ENCODE measurements at places on chromosomes 1 and 21.

- DNase-seq = no peak
Observed at GRCh38 chr21:25509862-25510261, 97.4 kb downstream of the MRPL39 start.

- peak; percentile 94 for DNase-seq
Observed at GRCh38 chr1:6554031-6554906, at the start of gene NOL9. TSS of gene NOL9 (minus strand) at chr1:6554513. CDS start at chr1:6554502, 11 bp downstream.

- peak; percentile 63 for DNase-seq
Observed at GRCh38 chr1:155070721-155071569, 7.4 kb downstream of the EFNA4 start.

DNA sequence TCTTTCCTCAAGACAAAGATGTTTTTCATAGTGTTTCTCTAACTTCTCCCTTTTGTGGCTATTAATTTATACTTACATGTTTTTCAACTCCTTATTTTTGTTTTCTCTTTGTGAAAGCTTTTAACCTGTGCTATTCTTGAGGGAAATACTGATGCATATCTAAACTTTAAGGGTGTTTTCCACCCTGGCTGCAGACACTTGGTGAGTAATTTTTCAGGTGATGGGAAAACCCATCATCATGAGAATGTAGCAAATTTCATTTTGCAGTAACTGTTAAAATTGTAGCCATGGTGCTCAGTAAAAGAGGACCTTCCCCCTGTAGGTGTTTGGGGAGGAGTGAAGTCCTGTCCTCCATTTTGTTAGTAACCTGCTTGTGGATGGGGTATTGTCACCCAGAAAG, 124.2 kb downstream of the LIPI start:
- DNase-seq = no peak

GRCh38 chr1:56562891-56563452, 16.4 kb downstream of the PLPP3 start:
- no peak for DNase-seq

GRCh38 chr1:52368383-52369172, 2.6 kb upstream of the CC2D1B start:
- DNase-seq = peak; percentile 48

DNA sequence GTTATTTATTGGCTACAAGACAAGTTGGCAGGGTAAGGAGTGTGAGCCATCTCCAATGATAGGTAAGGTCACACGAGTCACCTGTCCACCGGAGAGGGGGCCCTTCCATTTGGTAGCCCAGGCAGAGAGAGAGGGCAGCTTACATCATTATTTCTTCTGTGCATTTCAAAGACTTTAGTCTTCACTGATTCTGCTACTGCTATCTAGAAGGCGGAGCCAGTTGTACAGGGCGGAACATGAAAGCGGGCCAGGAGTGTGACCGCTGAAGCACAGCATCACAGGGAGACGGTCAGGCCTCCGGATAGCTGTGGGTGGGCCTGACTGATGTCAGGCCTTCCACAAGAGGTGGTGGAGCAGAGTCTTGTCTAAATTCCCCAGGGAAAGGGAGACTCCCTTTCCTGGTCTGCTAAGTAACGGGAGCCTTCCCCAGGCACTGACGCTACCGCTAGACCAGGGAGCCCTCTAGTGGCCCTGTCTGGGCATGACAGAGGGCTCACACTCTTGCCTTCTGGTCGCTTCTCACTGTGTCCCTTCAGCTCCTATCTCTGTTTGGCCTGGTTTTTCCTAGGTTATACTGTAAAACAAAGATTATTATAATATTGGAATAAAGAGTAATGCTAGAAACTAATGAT, 36.7 kb downstream of the ZNF695 start:
- peak; percentile 3 for DNase-seq

GRCh38 chr1:116556289-116557006, 14.4 kb downstream of the CD58 start:
- peak; percentile 76 for DNase-seq

DNA sequence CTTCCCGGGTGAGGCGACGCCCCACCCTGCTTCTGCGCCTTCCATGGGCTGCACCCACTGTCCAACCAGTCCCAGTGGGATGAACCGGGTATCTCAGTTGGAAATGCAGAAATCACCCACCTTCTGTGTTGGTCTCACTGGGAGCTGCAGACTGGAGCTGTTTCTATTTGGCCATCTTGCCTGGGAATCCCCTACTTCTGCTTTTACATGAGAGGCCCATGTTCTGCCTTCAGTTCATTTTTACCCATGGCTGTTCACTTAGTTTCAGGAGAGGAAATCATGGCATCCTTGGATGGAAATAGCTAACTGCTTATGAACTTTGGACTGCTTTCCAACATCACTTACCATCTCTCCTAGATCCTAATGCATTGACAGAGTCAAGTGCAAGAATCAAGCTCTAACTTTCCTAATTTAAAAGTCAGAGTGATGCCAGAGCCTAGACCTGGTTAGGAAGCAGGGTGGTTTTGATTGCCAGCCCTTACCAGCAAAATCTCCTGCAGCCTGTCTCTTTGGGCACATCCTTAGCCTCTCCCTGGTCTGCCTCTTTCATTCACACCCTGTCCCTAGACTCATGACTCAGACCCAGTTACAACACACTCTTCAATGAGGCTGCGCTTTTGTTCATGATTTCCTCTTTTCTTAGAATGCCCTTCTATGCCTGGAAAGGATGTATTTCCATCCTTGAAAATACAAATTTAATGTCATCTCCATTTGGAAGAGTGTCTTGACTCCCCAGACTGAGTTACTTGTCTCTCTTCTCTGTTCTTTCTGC, 137.2 kb downstream of the KCTD3 start:
- DNase-seq = no peak

GRCh38 chr1:184112176-184112948, 60.8 kb downstream of the TSEN15 start:
- DNase-seq = no peak

DNA sequence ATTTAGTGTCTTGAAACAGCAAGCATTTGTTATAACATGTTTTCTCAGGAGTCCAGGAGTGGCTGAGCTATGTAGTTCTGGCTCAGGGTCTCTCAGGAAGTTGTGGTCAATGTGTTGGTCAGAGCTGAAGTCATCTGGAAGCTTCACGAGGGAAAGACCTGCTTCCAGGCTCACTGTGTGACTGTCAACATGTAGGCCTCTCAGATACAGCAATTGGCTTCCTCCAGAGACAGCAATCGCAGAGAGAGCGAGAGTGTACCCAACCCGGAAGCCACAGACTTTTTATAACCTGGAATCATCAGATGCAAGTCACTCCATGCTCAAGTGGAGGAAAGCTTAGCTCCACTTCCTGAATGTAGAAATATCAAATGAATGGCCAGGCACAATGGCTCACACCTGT, 40.9 kb downstream of the TNFRSF9 start:
- no peak for DNase-seq

- no peak for DNase-seq
Observed at GRCh38 chr1:60277269-60277668, 203.7 kb upstream of the C1orf87 start.

GRCh38 chr1:248618119-248618518, 16.8 kb downstream of the OR2T11 start:
- DNase-seq = no peak

GRCh38 chr1:225815526-225816178, 5.7 kb downstream of the EPHX1 start:
- no peak for DNase-seq

- peak; percentile 83 for DNase-seq
Observed at GRCh38 chr1:15949453-15950245, 26.3 kb downstream of the ZBTB17 start.

- DNase-seq = no peak
Observed at GRCh38 chr1:203080456-203080855, 5.4 kb downstream of the MYOG start.

- no peak for DNase-seq
Observed at GRCh38 chr1:6961905-6962477, 176.7 kb downstream of the CAMTA1 start.

- no peak for DNase-seq
Observed at GRCh38 chr1:173508541-173508940, 31.4 kb downstream of the PRDX6 start.

- DNase-seq = no peak
Observed at GRCh38 chr1:26705788-26706311, 10.0 kb downstream of the ARID1A start.

DNA sequence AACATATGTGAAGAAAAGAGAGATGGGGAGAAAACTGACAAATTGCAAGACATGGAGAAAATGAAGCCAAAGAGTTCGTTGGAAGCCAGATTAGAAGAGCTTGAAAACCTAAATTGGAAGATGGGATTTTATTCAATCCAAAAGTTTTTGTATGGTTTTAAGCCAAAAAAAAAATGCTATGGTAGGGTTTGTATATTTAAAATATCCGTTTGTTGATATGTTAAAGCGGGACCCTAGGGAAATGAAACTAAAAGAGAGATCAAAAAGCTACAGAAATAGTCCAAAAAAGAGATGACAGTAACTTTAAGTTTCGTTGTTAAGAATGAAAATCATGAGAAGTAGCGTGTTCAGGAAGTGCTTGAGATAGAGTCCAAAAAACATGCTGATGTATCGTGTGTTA, 617.7 kb upstream of the ADGRL2 start:
- DNase-seq = no peak

DNA sequence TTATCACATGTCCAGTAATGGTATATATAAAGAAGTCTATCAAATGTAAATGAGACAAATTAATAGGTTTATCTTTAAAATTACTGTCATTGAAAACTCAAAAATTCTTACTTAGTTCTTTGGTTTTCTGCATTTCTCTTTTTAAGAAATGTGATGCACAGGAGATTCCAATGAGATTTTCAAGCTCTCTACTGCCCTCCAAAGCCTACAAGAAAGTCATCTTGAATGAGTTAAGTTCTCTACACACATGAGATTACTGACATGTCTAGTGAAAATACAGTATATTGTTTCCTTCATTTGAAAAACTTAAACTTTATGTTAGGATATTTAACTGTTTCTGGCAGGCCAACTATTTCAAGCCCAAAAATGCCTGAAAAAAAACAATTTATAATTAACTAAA, 68.8 kb downstream of the ITGB3BP start:
- no peak for DNase-seq

DNA sequence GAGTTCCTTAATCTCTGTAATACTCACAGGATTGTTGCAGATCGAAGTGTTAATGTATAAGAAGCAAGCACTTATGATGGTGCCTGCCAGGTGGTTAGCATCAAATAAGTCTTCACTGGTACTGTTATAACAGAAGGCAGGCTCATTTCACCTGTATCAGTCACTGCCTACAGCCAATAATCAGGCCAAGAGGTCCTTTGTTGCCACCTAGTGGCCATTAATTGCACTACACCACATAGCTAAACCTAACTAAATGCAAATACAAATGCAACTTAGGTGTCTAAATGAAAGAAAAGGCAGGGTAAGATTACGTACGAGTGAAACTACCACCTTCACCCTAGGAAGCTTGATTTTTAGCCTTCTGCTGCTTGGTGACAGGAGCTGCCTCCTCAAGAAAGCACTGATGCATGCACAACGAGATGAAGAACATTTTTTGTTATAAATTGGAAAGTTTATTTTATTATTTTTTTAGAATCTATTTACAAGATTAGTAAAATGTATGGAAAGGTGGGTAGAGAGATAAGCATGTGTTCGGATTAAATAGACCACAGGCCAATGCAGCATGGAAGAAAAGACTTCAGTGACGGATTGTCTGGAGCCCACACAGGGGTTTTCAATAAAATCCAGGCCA, 334.8 kb upstream of the CAMK1G start:
- DNase-seq = peak; percentile 21

- DNase-seq = no peak
Observed at GRCh38 chr1:175319912-175320230, 127.3 kb upstream of the KIAA0040 start.

GRCh38 chr1:10304295-10304694, 93.9 kb downstream of the KIF1B start:
- DNase-seq = no peak

- no peak for DNase-seq
Observed at GRCh38 chr1:27507960-27508665, 18.1 kb upstream of the WASF2 start.

- no peak for DNase-seq
Observed at GRCh38 chr1:60916199-60916598, 166.2 kb upstream of the NFIA start.

GRCh38 chr1:25109531-25109951, 122.8 kb downstream of the SYF2 start:
- DNase-seq = no peak

- no peak for DNase-seq
Observed at GRCh38 chr1:242467556-242468145, 56.8 kb downstream of the PLD5 start.

DNA sequence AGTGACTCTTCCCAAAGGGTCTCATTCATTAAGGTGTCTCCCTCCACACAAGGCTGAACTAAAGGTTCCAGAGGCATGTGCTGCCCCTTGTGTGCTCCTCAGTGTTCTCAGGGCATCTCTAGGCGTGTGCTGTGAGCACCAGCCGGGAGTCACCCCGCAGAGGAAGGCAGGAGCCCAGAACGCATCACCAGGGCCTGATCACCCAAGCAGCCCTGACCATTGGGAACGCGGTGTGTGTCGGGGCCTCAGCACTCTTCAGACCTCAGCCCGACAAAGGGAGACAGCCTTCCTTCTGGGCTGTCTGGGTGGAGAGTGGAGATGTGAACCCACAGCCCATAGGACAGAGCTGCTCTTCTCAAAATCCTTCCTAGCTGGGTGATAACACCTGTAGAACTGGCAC, 9.1 kb downstream of the SLC37A1 start:
- DNase-seq = no peak

DNA sequence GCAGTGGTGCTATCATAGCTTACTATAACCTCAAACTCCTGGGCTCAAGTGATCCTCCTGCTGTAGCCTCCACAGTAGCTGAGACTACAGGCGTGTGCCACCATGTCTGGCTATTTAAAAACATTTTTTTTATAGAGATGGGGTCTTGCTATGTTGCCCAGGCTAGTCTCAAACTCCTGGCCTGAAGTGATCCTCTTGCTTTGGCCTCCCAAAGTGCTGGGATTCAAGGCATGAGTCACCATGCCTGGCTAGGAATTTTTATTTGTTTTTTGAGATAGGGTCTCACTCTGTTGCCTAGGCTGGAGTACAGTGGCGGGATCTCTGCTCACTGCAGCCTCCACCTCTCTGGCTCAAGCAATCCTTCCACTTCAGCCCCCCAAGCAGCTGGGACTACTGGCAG, 8.8 kb upstream of the RABGAP1L start:
- no peak for DNase-seq

DNA sequence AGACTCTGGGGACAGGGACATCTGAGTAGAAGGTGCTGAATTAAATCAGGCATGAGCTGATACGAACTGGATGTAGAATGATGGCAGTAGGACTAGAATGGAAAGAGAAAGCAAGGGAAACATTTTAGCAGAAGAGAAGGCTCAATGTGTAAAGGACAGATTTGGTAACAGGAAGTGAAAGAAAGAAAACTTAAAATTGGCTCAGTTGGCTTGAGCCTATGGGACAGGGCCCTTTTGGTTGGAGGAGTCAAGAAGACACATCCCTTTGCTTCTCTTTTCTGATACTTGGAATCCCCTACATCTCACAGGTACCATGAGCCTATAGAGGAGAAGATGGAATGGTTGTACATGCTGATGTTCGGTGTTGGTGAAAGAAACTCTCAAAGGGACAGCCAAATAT, 300.6 kb upstream of the PLXNA2 start:
- DNase-seq = no peak
